AG09309 (cell line): ENCODE measurements at places on chromosomes 6 and 20.
A peak's percentile ranks its signal among the peaks of the same experiment; 100 is the strongest.

- no peak for DNase-seq
Observed at GRCh38 chr6:15505463-15505918, 157.3 kb downstream of the DTNBP1 start.

GRCh38 chr6:33926451-33926850 is 122.6 kb upstream of the MLN start:
- no peak for DNase-seq

DNA sequence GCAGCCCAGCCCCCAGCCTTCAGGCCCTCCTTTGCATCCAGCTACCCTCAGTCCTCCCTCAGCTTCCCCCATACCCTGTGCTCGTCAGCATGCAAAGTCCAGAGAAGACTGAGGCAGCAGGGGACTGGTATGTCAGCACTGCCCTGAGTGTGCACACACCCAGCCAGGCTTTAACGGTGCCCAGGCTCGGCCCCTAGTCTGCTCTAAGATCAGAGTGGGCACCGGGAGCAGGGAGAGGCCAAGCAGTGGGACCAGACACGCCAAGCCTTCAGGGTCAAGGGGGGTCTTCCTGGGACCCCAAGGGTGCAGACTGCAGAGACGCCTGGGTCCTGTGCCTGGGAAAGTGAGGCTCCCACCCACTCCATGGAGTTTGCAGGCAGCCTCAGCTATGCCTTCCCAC is 74.7 kb downstream of the GPR63 start:
- DNase-seq: no peak

DNA sequence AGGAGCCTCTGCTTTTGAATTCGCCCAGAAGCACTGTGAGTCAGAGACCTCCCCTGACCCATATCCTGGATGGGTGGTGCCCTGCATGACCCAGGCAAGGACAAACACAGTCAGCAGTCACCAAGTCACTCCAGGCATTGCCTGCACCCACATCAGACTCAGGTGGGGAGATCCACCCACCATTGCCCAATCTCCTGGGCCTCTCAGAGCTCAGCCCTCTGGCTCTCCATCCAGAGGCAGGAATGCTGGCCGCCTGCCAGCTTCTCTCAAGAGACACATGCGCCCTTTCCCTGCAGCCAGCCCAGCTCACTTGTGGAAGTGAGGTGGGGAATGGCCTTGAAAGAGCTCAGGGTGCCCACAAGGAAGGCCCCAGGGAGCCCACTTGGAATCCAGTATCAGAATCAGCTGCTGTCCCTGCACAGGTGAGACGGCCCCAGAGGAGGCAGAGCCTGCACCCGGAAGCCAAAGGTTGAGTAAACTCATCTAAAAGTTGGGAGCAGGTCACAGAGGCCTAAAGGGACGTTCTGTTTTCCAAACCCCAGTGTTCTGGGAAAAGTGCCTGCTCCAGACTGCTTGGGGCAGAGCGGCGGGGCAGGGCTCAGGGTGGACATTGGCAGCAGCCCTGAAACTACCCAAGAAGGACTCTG is 129.8 kb downstream of the PREX1 start:
- peak; percentile 33 for DNase-seq

DNA sequence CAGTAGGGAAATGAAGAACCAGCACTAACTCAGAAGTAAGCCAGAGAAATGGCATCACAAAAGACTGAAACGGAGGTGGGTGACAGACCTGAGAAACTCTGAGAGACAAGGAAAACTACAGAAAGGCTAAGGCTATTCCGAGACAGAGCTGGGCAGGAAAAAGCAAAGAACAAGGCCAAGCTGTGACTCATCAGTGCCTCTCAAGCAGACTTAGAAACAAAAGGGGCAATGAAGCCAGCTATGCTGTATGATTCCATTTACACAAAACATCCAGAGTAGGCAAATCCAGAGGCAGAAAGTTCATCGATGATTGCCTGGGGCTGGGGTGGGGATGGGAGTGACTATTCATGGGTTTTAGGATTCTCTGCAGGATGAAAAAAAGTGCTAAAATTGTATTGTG is 50.0 kb downstream of the SLC23A2 start:
- DNase-seq: no peak

DNA sequence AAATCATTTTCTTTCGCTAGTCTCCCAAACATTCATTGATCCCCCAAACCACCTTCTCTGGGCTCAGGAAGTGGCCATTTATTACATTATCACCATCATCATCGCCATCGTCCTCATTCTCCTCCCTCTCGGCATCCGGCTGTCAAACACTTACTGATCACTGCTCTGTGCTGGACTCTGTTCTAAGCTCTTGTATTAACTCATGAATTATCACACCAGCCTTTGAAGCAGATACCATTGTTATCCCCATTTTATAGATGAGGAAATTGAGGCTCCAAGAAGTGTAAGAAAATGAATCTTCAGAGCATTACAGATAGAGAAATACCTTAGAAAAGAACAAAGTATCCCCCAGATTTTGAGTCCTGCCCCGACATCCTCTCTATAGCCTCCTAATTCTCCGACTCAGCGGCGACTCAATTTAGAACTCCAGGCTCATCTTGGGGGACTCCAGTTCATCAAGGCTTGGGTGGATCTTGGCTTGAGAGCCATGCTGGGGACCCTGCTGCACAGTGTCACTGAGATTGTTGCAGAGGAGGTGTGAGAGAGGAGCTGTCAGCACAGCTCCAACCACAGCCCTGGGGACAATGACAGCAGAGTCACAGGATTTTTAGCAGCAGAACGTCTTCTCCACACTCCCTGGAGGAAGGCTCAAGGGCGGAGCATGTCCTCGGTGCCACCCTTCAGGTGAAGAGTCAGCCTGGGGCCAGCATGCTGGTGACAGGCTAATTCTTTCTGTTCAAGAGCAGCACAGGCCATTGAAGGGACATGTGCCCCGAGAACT is 6.6 kb upstream of the EEF1E1 start:
- no peak for DNase-seq
